ENCODE measurements at places on chromosomes 4 and X.

- DNase-seq: no peak
These were observed 311.4 kb upstream of the FSTL5 start for GRCh38 chr4:162475246-162475645.

- no peak for DNase-seq
These were observed 24.2 kb upstream of the RASL11B start for GRCh38 chr4:52837716-52838558.

- DNase-seq: no peak
These were observed 110.6 kb downstream of the AGTR2 start for GRCh38 chrX:116281106-116281505.

GRCh38 chrX:74461384-74461783 lies 40.1 kb downstream of the SLC16A2 start:
- no peak for DNase-seq

DNA sequence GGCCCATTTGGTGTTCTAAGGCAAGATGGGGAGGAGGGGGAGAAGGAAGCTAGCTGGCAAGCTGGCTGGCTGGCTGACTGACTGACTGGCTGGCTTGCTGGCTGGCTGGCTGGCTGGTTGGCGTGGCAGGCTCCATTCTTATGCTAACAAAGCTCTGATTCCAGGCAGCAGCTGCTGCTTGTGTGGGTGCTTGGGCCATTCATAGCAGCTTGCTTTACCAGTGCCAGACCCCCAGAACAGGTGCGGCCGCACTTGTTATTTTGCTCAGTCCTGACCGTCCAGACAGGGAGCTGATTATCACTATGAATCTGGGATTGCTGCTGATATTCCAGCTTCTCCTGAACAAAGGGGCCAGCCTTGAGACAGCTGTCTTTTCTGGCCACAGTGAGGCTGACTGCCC lies 131.2 kb upstream of the PAK3 start:
- no peak for DNase-seq

DNA sequence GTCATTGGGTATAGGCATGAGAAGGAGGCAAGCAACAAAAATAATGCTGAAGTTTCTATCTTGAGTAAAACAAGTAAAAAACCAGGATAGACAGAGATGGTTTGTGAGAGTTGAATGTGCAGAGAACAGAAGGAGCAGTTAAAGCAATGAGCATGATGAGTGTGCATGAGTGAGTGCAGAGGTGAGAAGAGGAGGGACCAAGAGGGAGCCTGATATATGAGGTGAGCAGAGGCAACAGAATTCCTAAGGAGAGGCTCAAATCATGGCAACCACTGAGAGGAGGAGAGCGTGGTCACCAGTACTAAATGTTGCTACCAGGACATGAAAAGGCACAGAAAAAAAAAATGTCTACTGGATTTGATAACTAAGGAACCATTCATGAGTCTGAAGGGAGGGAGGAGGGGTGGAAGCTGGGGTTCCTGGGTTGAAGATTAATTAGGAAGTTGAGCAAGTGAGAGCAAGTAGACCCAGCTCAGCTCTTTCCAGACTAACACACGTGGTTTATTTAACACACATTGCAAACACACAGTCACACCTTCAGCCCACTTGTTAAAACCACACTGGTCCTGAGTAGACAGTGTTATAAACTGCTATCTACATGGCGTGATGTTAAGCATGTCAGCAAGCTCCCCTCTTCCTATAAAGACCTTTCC lies 69.0 kb upstream of the IQCM start:
- no peak for DNase-seq

Data from activated CD4-positive, alpha-beta memory T cell treated with anti-CD3 and anti-CD28 coated beads, Interleukin-2, amount 10 ng/mL, durations not matched to agents 7 days and 5 days (primary cell).